Lung (tissue), 17 donors: ENCODE measurements at places on chromosomes 5 and 9. TPM values are rescaled to one million over a fixed set of nuclear protein-coding genes. Genes with fewer than 3 reads are reported as not detected.

The ZFP62 gene
- total RNA-seq, result 18.1 TPM

The CCNG1 gene
- total RNA-seq, result 130 TPM

The WDR5 gene
- total RNA-seq, result 27.3 TPM

The PCDHB4 gene
- total RNA-seq, result 3.4 TPM

The TRAF1 gene
- 5.8 TPM for total RNA-seq

The PCDHGC4 gene
- total RNA-seq, result 3.1 TPM

The MAT2B gene
- 69.7 TPM for total RNA-seq

The TMEM174 gene
- total RNA-seq, result not detected

The GGTA1 gene
- total RNA-seq, result 6.6 TPM

The PCDHA1 gene
- total RNA-seq, result not detected

The RPS23 gene
- total RNA-seq, result 1,189 TPM

DNA sequence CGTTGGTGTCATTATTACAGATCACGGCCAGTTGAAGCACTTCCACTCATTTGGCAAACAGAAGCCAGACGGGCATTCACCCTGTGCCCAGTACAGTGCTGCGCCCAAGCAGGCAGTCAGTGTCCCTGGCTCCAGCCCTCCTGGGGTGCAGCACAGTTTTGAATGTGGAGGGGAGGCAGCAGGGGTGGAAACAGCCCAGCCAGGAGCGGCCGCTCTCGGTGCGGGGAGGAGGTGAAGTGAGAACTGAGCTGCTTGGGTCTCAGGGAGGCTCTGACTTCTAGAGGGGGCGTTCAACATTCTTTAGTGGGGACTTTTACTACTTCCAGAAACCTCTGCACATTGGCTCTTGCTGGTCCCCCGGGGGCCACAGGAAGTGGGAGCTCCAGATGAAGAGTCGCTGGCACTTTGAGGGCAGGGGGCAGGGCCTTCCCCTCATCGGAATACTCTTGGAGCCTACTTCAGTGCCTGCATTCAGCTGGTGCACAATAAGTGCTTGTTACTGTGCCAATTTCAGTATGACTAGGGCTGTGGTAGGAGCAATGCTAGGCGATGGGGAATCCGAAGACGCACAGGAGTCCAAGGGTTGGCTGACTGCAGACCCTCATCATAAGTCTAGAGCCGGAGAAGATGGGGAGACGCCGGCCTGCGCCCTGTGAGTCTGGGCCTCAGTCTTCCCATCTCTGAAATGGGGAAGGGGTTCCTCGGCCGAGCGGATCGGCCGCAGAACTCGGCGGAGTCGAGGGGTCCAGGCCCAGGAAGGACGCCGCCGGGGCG lies 492 bp upstream of the NEK6 start:
- peak overlapping the region; percentile 80 for H3K27ac ChIP-seq
- DNase-seq, result no peak
- no peaks in the 10 kb centered on the region for H3K27me3 ChIP-seq
- no peaks in the 10 kb centered on the region for H3K4me1 ChIP-seq

- DNase-seq, result peak; percentile 61
- no peaks in the 10 kb centered on the region for H3K27me3 ChIP-seq
- H3K27ac ChIP-seq, result peak within 1 kb of the TSS; percentile 45
- no peak within 1 kb of the TSS for H3K4me3 ChIP-seq
- H3K36me3 ChIP-seq, result no peaks in the 10 kb centered on the region
Measured at GRCh38 chr9:72952914-72953313, at the start of gene ALDH1A1. TSS of gene ALDH1A1 (minus strand) at chr9:72953053. CDS start at chr9:72953000, 53 bp downstream.

DNA sequence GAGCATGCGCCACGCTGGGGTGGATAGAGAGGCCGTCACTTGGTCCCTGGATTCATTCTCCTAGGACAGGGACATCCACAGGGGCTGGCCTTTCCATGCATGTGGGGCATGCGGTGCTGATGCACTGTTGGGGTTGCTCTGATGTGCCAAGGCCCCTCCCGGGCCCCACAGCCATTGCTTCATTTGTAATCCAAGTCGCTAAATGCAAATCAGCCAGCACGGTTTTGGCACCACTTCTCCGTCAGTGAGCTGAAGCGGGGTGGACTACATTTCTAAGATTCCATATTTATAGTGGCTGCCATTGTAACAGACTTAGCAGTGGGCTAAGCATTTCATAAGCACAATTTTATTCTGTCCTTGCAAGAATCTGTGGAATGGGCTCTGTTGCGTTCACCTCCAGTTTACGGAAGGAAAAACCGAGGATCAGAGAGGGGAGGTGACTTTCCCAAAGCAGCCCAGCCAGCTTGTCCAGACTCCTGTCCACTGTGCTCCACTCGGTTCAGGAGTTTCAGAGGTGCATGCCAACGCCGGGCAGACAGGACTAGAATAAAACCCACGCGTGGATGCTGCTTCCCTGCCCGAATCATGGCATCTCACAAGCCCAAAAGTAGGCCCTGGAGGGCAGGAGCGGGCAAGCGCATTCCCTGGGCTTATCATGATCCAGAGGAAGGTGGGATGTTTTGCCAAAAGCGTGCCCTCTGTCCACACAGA lies 102.6 kb upstream of the COL5A1 start:
- no peak overlapping the region for H3K4me3 ChIP-seq
- H3K4me1 ChIP-seq, result peaks cover 8% of the 10 kb centered on the region
- no peaks in the 10 kb centered on the region for H3K27me3 ChIP-seq
- H3K27ac ChIP-seq, result no peak overlapping the region
- peak; percentile 94 for DNase-seq

- H3K4me3 ChIP-seq, result no peak overlapping the region
- no peak for DNase-seq
- no peak overlapping the region for H3K27ac ChIP-seq
Measured at GRCh38 chr5:510521-510920, 13.7 kb downstream of the SLC9A3 start.

DNA sequence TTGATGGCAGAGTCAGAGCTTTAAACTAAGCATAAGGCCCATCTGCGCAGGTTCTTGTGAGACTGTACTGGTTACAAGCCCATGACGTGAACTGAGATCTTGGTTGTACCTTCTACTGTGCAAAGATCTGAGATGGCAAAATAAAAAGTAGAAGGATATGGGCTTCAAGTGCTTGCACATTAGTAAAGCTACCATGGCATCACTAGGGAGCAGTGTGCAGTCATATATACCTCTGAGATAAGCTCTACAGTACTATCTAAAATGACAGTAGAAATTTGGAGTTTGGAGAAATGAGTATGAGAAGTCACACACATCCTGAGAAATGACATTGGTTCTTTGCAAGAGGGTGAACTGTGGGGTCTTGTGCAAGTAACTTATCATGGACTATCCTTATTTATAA lies 408.2 kb upstream of the PRR16 start:
- H3K27ac ChIP-seq, result no peak overlapping the region
- peak; percentile 71 for DNase-seq
- H3K4me1 ChIP-seq, result no peaks in the 10 kb centered on the region
- H3K27me3 ChIP-seq, result no peaks in the 10 kb centered on the region
- H3K4me3 ChIP-seq, result no peak overlapping the region

- DNase-seq, result peak; percentile 84
- no peaks in the 10 kb centered on the region for H3K27me3 ChIP-seq
- no peak overlapping the region for H3K4me3 ChIP-seq
Measured at GRCh38 chr5:124527220-124527991, 219.0 kb downstream of the ZNF608 start.

DNA sequence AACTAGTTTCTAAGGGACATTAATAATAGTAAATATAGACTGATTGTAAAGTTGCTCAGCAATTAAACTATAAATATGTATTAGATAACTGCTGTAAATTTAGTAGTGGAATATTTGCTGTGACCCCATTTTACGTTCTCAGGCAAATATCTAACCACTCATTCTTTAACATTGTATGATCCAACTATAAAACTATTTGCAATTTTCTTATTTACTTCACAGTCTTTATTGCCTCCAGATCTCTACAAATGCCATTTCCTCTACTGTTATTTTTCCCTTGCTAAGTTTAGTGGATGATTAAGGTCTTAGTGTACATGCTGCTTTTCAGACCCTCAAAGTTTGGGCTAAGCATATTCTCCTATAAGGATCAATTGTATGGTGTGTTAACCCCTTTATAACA lies 526.2 kb upstream of the ST8SIA4 start:
- no peaks in the 10 kb centered on the region for H3K27me3 ChIP-seq
- no peaks in the 10 kb centered on the region for H3K36me3 ChIP-seq
- DNase-seq, result no peak
- H3K4me3 ChIP-seq, result no peak overlapping the region

GRCh38 chr5:139655727-139656271 lies 7.7 kb downstream of the CXXC5 start:
- H3K27me3 ChIP-seq, result no peaks in the 10 kb centered on the region
- H3K27ac ChIP-seq, result peak overlapping the region; percentile 94
- peak; percentile 84 for DNase-seq
- H3K4me1 ChIP-seq, result peaks cover 81% of the 10 kb centered on the region
- H3K36me3 ChIP-seq, result no peaks in the 10 kb centered on the region
- H3K4me3 ChIP-seq, result no peak overlapping the region

DNA sequence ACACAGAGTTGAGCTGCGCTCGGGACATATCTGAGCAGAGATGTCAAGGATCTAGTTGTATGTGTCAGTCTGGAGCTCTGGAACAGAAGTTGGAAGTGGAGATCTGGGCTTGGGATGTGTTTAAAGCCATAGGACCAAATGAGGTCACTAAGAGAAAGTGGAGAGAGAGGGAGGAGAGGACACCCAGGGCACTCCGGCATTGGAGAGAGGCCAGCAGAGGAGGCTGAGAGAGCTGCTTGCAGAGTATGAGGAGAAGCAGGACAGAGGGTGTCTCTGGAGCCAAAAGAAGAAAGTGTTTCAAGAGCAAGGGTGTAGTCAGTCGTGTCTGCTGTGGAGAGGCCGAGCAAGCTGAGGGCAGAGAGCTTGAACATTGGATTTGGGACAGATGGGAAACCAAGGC lies 34.7 kb downstream of the ARHGEF37 start:
- DNase-seq, result no peak
- no peaks in the 10 kb centered on the region for H3K4me1 ChIP-seq
- H3K27ac ChIP-seq, result no peak overlapping the region
- no peaks in the 10 kb centered on the region for H3K27me3 ChIP-seq
- H3K4me3 ChIP-seq, result no peak overlapping the region
- no peaks in the 10 kb centered on the region for H3K36me3 ChIP-seq

DNA sequence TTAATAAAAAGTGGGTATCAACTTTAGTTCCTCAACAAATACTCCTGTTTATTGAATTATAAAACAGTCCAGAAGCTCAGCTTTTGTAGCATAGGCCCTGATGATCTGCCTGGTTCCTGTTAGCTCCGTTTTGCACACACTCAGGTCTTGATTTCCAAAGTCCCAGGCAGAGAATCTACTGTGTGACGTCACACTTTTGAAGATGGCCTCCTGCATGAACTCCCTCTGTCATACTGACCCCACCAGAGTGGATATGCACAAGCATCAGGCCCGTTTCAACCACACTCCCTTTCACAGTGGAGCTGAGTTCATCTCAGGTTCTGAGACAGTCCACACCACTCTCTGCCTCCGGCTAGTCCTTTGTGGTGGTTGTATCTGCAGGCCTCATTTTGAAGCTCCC lies 353.1 kb downstream of the PTPRD start:
- no peak overlapping the region for H3K27ac ChIP-seq
- no peaks in the 10 kb centered on the region for H3K36me3 ChIP-seq
- no peak overlapping the region for H3K4me3 ChIP-seq
- no peak for DNase-seq

- DNase-seq, result peak; percentile 33
- no peaks in the 10 kb centered on the region for H3K27me3 ChIP-seq
- no peaks in the 10 kb centered on the region for H3K36me3 ChIP-seq
- no peak overlapping the region for H3K27ac ChIP-seq
- no peak overlapping the region for H3K4me3 ChIP-seq
Measured at GRCh38 chr5:60382716-60383115, 317.2 kb downstream of the DEPDC1B start.

DNA sequence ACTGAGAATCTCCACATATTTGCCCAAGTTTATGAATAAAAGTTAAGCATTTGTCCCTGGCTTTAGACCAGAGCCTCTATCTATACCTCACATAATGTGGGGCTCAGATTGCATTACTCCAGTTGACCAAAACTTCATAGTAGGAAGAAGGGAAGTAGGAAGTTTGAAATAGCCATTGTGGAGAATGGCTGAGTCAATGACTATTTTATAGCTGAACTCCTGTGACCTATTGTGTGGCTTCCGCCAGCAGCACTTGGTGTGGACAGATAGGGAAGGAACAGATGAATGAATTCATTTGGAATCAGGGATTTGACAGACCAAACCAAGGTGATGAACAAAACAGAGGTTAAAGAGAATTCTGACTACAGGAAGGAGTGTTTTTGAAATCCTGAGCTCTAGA lies 92.9 kb upstream of the LPAR1 start:
- no peaks in the 10 kb centered on the region for H3K4me1 ChIP-seq
- no peaks in the 10 kb centered on the region for H3K36me3 ChIP-seq

GRCh38 chr5:142671801-142672200 lies 14.1 kb downstream of the FGF1 start:
- H3K27ac ChIP-seq, result no peak overlapping the region
- H3K36me3 ChIP-seq, result no peaks in the 10 kb centered on the region
- no peak overlapping the region for H3K4me3 ChIP-seq
- DNase-seq, result no peak
- H3K4me1 ChIP-seq, result peaks cover 5% of the 10 kb centered on the region

DNA sequence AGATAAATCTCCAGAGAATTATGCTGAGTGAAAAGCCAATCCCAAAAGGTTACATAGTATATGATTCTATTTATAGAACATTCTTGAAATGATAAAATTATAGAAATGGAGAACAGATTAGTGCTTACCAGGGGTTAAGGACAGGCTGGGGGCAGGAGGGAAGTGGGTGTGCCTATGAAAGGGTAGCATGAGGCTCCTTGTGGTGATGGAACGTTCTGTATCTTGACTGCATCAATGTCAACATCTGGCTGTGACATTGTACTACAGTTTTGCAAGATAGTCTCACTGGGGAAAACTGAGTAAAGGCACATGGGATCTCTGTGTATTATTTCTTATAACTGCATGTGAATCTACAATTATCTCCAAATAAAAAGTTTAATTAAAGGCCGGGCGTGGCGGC lies 22.3 kb downstream of the ORM2 start:
- H3K27me3 ChIP-seq, result no peaks in the 10 kb centered on the region
- DNase-seq, result no peak
- no peak overlapping the region for H3K4me3 ChIP-seq
- H3K27ac ChIP-seq, result no peak overlapping the region
- H3K36me3 ChIP-seq, result peaks cover 49% of the 10 kb centered on the region
- H3K4me1 ChIP-seq, result no peaks in the 10 kb centered on the region

DNA sequence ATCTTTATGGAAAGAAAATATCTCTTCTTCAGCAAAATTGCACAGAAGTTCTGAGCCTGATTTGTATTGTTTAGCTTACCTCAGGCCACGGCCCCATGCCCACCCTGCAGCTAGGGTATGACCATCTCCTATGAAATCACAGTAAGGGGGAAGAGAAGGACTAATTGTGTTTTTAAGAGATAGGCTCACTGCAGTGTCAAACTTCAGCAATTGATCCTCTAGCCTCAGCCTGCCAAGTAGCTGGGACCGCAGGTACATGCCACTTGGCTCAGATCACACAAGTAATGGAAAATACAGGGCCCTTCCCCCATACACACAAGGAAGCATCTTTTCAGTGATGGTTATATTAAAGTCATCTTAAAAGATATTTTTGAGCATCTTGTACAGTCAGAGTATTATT lies 60.0 kb downstream of the DMAC1 start:
- H3K36me3 ChIP-seq, result no peaks in the 10 kb centered on the region
- no peak for DNase-seq
- no peak overlapping the region for H3K4me3 ChIP-seq
- no peaks in the 10 kb centered on the region for H3K27me3 ChIP-seq
- H3K27ac ChIP-seq, result no peak overlapping the region

- H3K27ac ChIP-seq, result no peak overlapping the region
- DNase-seq, result no peak
- peaks cover 6% of the 10 kb centered on the region for H3K4me1 ChIP-seq
Measured at GRCh38 chr9:135502873-135503321, 2.4 kb downstream of the MRPS2 start.
